ENCODE measurements at places on chromosomes 12 and 14.
A peak's percentile ranks its signal among the peaks of the same experiment; 100 is the strongest.

- DNase-seq, result no peak
These were observed 11.8 kb downstream of the A2ML1 start for GRCh38 chr12:8834230-8834629.

- DNase-seq, result no peak
These were observed 58.6 kb upstream of the BCL11B start for GRCh38 chr14:99330316-99331240.

GRCh38 chr12:44015333-44015941 lies 179.6 kb downstream of the TMEM117 start:
- DNase-seq, result peak; percentile 12

DNA sequence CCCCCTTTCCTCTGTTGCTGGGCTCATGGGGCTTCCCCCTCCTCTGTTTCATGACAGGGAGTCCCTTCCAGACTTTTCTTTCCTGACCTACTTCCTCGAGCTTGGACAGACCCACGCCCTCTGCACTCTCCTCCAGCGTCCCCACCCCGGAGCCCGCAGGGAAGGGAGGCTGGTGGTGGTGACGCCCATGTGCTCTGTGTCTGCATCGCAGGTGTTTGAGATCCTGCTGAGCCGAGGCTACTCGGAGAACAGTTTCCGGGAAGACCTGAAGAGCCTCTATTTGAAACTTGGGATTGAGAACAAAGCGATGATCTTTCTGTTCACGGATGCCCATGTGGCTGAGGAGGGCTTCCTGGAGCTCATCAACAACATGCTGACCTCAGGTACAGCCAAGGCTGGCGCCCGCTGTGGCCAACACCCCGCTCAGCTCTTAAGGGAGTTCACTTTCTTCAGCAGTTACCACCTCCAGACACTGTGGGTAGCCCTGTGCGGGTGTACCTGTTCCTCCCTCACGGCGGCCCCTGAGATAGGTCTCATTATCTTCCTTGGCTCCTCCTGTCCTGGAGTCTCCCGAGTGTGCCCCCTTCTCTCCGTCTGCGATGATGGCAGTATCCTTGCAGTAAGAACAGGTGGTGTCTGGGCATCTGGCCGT lies 85.6 kb downstream of the CCDC92 start:
- DNase-seq, result no peak

GRCh38 chr12:124856132-124856841 lies 7.4 kb downstream of the SCARB1 start:
- no peak for DNase-seq

- DNase-seq, result no peak
These were observed 19.3 kb downstream of the MBIP start for GRCh38 chr14:36301159-36301558.

- no peak for DNase-seq
These were observed 123.2 kb upstream of the FOXN3 start for GRCh38 chr14:89540009-89540829.

DNA sequence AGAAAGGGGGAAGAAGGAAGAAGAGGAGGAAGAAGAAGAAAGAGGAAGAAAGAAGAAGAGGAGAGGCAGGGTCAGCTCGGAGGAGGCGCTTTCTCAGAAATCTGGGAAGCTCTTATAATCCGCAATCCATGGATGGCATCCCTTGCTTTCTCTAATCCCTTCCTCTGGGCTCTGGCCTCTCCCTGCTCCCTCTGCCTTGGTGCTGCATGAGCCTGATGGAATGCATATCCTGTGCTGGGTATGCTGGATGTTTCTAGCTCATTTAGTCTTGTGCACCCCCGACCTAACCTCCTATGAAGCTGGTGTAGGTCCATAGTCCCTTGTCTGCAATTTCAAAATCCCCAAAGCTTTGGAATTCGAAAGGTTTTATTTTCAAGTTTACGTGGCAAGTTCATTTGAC lies 94.2 kb upstream of the MYL2 start:
- no peak for DNase-seq

DNA sequence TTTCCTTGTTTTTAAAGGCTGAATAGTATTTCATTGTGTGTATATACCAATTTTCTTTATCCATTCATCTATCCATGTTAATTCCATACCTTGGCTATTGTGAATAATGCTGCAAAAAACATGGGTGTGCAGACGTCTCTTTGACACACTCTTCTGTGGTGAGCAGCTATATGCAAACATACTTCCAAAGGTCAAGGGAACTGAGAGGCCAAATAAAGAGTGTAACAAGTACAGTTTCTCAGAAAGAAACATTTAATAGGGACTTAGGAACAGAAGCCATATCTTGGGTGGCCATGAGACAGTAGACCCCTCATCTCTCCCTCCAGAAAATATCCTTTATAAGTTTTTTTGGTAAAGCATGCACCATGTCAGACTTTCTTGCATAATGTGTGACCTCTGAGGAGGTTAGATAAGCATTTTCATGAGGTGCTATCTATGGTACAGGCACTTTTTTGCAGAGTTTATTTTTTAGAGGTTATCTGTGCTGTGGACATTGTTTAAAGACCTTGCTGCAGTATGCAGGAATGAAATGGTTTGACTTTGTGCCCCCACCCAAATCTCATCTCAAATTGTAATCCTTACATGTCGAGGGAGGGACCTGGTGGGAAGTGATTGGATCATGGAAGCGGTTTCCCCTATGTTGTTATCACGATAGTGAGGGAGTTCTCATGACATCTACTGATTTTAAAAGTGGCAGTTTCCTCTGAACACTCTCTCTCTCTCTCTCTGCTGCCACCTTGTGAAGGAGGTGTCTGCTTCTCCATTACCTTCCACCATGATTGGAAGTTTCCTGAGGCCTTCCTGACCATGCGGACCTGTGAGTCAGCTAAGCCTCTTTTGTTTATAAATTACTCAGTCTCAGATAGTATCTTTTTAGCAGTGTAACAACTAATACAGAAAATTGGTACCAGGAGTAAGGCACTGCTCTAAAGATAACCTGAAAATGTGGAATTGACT lies 1202.3 kb downstream of the GALC start:
- no peak for DNase-seq

GRCh38 chr12:82529101-82529500 lies 157.6 kb upstream of the TMTC2 start:
- no peak for DNase-seq

DNA sequence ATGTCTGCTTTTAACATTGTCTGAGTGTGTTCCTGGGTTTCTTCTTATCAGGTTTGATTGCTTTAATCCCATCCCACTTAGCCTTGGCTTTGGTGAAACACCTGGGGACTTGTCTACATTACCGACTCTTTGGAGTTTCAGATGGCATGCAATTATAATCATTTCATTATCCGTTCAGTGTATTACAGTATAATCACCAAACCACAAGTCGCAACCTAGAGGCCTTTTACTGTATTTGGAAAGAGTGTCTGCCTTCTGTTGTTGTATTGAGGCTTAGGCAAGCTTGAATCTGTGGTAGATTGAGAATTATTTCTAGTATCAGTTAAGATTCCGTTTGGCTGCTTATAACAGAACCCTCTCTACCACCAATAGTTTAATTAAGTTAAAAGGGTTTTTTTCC lies 103.9 kb downstream of the TGFB3 start:
- no peak for DNase-seq

GRCh38 chr14:93220509-93220908 lies 13.5 kb downstream of the UBR7 start:
- no peak for DNase-seq

DNA sequence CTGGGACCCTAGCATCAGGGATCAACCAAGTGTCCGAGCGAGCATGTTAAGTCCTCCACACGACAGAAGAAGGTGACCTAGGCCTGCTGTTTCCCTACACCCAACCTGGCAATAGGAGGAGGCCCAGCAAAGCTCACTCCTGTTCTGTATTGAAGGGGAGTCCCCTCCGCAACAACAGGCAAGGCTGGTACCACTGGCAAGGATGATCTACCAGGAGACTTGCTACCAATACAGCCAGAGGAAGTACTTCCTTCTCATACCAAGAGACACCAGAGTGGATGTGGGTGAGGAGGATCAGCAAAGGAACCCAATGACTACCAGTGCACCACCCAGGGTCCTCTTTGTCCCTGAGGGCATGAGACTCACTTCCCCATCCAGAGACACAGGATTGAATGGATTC lies 4.9 kb downstream of the KLRC1 start:
- no peak for DNase-seq

DNA sequence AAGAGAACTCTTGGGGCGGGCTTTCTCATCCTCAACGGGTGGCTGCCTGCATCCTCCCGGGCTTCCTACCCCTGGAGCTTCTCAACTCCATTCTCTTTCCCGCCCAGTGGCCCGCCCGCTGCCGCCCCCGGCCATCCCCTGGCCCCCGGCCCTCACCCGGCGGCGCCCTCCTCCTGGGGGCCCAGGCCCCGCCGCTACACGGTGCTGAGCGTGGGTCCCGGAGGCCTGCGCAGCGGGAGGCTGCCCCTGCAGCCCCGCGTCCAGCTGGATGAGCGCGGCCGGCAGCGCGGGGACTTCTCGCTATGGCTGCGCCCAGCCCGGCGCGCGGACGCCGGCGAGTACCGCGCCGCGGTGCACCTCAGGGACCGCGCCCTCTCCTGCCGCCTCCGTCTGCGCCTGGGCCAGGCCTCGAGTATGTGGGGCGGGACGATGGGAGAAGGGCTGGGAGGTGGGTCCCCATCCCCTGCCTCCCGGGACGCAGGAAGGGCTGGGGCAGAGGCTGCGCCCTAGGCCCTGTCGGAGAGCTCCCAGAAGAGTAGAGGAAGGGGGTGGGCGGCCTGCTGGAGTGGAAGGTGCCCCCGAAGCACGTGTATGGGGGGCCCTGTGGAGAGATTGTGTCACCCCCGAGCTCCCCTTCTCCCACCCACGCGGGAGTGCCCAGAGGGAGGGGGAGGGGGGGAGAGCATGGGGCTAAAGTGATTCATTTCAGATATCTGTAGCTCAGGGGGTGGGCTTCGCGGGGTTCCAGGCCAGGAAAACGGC lies 1.5 kb downstream of the LAG3 start:
- DNase-seq, result no peak

- no peak for DNase-seq
These were observed 319.5 kb upstream of the SFSWAP start for GRCh38 chr12:131391399-131391798.

DNA sequence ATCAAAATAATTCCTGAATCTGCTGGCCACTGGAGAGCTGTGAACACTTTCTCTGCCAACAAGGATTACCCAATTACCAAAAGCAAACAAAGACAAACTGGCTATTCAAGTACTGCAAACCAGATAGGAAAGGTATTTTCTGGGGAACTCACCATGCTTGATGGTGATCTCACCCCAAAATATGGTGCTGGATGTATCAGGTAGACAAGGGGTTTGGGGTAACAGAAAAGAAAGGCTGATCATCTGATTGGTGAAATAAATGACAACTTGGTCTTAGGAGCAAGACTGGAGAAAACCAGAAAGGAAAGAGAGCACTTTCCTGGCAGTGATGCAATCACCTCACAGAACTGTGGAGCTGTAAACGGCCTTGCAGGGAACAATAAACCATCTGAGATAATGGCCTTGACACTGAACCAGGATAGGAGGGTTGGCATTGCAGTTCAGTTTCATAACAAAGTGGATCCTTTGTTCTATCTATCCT lies 31.0 kb upstream of the NPFF start:
- DNase-seq, result no peak

DNA sequence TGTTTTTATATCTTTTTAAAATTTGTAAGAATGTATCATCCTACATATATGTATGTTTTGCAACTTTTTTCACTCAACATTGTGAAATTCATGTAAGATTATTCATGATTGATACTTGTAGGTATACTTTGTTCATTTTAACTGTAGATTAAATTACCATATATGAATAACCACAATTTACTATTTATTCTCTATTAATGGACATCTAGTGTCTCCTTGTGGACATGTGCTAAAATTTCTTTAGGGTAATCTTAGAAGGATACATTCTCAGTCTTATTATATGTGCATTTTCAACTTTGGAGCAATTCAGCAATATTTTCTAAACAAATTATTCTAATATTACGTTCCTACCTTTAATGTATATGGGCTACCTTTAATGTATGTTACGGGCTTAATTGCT lies 192.4 kb downstream of the FUT8 start:
- DNase-seq, result peak; percentile 4

DNA sequence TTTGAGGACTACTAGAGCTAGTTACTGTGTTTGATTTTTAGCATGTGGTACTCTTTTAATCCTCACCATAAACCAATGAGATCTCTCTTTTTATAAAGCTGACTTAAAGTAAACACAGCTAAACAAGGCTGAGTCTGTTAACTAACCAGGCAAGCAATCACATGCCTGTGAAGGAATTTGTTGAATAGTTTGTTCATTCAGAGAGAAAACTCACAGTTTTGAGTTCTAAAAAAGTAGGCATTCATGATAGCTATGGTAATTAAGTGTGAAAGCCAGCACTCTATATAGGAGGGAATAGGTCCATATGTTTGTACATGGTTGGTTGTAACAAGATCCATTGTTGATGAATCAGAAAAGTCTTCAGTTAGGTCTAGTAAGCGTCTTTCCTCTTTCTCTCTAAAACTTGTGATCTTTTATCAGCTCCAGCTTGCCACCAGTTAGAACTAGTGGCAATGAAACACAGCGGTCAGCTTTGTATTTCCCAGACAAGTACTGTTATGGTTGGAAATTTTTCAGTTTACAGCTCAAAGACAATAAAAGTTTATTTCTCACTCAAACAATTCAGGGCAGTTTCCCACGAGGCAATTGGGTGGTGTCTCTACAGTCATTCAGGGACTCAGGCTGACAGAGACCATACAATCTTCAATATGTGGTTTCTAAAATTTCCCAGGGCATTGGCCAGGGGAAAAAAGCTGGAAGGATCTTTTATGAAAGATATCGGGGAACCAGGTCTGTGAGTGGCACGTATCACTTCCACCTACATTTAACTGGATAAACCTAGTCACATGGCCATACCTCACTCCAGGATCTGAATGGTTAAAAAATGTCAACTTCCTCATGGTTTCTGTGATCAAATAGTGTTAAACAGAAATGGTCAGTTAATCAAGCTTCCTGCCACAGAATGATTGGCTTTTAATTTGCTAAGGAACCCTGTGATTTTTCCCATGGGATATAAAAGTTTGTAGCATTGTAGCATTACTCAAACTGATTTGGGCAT lies 203.1 kb downstream of the KIF21A start:
- no peak for DNase-seq

- DNase-seq, result no peak
These were observed 109.1 kb downstream of the DAD1 start for GRCh38 chr14:22479776-22480464.

Data from fibroblast of skin of left biceps (primary cell).